Esophagus squamous epithelium (tissue), 5 donors: ENCODE measurements at places on chromosomes 5 and 9.

- peak; percentile 7 for DNase-seq
Measured at GRCh38 chr5:154276973-154277331, 86.4 kb downstream of the GALNT10 start.

- DNase-seq, result no peak
Measured at GRCh38 chr9:121776739-121777637, 125.6 kb downstream of the DAB2IP start.

DNA sequence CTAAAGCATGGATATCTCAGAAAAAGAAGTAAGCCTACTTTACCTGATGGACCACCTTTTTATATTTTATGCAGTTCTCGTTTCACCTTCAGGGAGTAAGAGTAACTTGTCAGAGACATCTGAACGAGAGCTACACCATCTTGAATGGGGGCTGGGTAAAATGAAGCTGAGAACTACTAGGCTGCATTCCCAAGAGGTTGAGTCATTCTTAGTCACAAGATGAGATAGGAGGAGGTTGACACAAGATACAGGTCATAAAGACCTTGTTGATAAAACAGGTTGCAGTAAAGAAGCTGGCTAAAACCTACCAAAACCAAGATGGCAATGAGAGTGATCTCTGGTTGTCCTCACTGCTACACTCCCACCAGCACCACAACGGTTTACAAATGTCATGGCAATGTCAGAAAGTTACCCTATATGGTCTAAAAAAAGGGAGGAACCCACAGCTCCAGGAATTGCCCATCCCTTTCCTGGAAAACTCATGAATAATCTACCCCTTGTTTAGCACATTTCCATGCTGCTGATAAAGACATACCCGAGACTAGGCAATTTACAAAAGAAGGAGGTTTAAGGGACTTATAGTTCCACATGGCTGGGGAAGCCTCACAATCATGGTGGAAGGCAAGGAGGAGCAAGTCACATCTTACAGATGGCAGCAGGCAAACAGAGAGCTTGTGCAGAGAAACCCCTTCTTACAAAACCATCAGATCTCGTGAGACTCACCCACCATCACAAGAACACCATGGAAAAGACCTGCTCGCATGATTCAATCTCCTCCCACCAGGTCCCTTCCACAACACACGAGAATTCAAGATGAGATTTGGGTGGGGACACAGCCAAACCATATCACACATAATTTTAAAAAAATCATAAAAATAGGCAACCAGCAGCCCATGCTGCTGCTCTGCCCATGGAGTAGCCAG is 62.5 kb downstream of the GIN1 start:
- DNase-seq, result no peak

GRCh38 chr5:142655339-142656267 is 30.3 kb downstream of the FGF1 start:
- no peak for DNase-seq

DNA sequence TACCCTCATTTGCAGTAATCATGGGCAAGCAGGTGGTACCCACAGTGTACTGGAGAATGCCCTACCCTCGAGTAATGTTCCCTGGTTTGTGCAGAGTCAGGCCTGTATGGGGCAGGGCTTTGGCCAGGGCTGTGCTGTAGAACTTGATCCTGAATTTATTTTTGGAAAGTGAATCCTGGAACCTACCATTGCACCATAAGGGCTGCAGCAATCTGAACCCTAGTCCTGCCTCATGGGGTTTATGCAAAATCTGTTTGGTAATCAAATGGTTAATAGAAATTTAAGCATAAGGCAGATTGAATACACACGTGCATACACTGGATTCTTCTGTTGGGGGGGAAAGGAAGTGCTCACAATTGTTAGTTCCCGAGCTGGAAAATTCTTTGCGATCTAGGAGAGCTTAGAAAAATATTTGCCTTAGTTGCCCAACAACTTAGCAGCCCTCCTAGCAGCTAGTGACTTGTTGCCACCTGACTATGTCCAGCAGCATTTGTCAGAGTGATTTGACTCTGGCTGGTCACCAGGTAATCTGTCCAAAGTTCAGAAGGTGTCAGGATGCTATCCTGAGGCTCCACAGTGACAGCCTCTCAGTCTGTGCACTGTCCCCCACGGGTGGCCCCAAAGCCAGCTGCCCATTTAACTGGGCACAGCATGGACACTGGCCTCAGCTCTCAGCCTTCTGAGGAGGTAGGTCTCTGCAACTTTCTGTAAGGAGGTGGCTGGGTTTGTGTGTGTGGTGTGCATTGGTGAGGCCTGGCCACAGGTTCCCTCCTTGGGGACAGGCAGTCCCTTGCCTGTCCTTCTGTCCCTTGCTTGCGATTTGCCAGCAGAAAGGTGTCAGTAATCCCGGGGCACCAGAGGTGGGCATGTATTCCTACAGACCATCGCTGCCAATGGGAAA is 8.3 kb downstream of the MVB12B start:
- DNase-seq, result no peak

DNA sequence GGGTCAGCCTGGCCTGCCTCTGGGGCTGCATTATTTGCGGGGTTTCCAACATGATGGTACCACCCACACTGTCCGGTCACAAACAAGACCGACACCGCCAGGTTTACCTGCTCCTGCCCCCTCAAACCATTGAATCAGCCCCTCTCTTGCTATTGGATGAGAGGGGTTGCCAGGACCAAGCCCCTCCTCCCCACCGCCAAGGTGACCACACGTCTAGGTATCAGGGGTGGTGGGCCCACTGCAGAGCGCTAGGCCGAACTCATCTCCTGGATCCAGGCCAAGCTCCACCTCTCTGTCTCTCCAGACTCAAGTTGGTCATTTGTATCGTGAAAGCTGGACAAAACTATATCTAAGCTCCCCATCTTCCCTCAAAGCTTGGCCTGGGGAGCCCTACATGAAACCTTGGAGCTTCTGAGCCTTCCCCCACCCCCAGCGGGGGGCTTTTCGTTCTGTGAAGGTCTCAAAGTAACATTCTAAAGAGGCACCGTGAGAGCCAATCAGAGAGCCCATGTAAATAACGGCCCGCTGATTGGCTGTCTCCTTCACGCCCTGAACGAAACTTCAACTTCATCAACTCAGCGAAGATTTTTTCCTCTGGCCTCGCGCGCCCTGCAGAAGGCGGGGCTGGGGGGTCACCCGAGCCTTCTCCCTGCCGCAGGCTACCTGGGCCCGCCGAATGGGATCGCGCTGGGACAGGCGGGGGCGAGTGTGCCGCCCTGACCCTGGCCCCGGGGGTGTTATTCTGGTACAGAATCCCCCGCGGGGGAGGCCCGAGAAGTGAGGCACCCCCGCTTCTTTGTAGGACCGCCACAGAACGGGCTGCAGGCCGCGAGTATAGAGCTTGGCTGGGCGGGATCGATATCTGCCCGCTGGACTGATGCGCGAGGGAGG is 49.6 kb upstream of the PSD2 start:
- no peak for DNase-seq

- DNase-seq, result no peak
Measured at GRCh38 chr9:113620377-113621161, 157.0 kb downstream of the RGS3 start.

- no peak for DNase-seq
Measured at GRCh38 chr5:172723508-172723907, 47.5 kb downstream of the DUSP1 start.

- DNase-seq, result no peak
Measured at GRCh38 chr9:109561137-109561536, 63.0 kb upstream of the PTPN3 start.

DNA sequence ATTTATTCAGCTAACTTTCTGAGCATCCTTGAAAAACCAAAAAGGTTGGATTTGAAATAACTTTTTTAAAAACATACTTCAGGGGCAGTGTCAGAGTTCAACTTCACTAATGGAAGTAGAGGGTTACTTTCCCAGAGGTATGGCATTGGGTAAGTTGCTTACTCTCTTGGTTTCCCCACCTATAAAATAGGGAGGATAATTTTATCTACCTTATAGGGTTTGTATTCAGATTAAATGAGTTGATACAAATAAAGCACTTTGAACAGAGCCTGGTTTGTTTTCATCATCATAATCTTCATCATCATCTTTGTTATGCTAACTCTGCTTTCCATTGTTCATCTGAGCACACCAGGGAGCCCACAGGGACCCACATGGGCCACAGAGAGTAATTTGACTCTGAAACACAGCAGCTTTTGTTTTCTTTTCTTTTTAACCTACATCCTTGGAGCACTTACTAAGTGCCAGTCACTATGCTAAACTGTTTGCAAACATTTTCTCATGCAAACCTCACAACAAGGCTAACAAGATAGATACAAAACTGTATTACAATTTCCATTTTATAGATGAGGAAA is 179.1 kb upstream of the SLC24A2 start:
- DNase-seq, result no peak

DNA sequence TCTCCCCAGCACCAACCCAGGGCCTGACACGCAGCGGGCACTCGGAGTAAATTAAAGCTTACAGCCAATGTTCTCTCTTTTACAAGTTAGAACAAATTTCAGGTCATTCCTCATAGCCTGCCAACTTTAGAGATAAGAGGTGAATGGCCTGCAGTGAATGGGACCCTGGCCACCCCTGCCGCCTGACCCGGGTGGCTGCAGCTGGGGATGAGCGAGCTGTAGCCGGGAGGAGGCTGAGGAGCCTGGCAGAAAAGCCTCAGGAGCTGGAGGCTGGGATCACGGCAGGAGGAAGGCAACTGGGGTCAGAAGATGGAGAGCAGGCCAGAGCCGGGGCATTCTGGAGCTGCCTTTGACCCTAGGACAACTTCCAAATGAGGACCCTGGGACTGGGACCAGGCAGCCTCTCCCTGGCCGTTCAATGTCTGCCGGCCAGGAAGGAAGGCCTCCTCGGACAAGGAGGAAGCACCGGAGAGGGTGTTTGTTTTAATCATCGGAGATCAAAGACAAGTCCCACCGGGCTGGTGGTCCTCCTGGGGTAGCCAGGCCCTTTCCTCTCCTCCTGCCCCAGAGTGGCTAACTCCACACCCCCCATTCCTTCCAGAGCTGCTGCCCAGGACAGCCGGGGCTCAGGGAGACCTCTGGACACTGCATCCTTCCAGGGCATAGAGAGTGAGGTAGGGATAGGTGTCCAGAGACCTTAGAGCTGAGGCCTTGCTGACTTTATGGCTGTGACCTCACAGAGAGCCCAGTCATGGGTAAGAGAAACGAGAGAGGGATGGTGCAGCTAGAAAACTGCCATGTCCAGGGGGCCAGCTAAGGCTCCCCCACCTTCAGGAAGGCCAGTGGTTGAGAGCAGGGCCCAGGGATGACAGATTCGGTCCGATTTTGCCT is 87.3 kb upstream of the LMX1B start:
- no peak for DNase-seq

DNA sequence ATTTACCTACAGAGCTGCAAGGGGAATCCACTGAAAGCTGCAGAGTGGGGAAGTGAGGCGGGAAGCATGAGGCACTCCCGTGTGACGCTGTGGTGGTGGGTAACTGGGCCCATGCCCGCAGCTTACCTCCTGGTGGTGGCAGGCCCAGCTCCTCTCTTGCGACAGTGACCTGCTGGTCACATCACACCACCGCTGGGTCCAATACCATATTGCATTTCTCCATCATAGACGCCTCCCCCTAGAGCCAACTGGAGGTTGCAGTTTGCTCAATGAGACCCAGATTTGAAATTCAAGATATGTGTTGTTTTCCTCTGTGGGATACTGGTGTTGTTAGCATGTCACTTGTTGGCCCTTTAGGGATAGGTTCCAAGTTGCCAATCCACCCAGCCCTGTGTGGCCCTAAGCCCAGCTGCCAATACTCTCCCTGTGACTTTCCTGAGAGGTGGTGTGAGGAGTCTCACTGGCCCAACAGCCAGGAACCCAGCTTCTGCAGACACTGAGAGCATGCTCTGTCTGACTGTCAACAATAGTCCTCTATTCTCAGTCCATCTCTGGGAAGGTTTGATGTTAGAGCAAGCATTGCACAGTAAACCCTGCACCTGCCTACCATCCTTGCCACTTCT is 428.3 kb downstream of the GADD45G start:
- no peak for DNase-seq

GRCh38 chr9:6873857-6874256 is 116.1 kb downstream of the KDM4C start:
- DNase-seq, result no peak

DNA sequence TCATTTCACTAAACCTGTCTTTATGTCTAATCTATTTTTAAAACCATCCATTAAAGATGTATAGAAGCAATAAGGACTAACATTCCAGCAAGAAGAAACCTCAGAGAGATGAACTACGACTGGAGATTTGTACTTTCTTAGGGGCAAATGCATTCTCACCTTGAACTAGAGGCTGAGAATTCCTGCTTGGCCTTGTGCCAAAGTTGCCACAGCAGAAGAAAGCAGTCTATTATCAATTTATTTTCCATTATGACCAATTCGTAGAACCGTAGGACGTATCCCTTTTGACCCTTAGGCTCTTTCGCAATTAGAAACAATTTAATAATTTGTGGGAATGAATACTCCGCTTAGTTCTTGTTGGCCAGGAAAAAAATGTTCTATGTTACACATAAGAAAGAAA is 1647.4 kb upstream of the CDH9 start:
- DNase-seq, result no peak

DNA sequence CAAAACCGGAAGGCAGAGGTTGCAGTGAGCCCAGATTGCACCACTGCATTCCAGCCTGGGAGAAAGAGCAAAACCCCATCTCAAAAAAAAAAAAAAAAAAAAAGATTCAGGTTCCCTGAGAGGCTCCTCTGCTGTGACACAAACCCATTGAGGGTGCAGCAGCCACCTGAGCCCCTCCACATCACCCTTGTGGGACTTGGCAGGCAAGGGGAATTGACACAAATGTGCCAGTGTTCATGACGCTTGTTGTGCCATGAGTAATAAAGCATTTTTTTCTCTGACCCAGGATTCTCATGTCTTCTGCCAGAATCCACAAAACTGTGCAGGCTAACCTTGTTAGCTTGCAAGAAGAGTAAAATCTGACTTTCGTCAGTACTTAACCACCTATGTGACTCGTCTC is 149.6 kb downstream of the TTC39B start:
- no peak for DNase-seq

DNA sequence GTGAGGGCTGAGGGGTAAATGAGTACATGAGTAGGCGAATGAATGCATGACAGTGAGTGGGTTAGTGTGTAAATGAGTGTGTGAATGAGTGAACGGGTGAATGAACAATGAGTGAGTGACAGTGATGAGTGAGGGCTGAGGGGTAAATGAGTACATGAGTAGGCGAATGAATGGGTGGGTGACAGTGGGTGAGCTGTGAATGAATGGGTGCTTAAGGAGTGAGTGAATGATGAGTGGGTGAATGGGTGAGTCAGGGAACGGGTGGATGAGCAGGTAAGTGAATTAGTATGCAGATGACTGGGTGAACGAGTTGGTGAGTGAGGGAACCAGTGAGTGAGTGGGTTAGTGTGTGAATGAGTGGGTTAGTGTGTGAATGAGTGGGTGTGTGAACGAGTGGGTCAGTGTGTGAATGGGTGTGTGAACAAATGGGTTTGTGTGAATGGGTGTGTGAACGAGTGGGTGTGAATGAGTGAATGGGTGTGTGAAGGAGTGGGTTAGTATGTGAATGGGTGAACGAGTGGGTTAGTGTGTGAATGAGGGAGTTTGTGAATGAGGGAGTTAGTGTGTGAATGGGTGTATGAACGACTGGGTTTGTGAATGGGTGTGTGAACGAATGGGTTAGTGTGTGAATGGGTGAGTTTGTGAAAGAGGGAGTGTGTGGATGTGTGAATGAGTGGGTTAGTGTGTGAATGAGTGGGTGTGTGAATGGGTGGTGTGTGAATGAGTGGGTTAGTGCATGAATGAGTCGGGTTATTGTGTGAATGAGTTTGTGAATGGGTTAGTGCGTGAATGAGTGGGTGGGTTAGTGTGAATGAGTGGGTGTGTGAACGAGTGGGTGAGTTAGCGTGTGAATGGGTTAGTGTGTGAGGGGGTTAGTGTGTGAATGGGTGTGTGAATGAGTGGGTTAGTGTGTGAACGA is 32.9 kb downstream of the NKD2 start:
- DNase-seq, result no peak
